CD4-positive, alpha-beta T cell treated with Interleukin-4 for 1 hour (primary cell): ENCODE measurements at places on chromosomes 16 and 17.
A peak's percentile ranks its signal among the peaks of the same experiment; 100 is the strongest.

DNA sequence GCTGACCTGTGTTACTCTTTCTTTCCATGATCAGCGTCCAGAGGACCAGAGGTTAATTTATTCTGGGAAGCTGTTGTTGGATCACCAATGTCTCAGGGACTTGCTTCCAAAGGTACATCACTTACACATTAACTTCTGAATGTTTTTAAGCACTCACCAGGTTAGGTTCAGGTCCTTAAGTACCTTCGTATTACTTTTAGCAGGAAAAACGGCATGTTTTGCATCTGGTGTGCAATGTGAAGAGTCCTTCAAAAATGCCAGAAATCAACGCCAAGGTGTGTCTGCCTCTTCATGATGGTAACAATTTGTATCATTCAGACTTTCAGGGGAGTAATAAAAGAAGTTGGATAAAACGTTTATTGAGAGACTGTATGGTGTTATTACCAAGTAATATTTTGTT is 3.3 kb downstream of the HERPUD1 start:
- DNase-seq = no peak

DNA sequence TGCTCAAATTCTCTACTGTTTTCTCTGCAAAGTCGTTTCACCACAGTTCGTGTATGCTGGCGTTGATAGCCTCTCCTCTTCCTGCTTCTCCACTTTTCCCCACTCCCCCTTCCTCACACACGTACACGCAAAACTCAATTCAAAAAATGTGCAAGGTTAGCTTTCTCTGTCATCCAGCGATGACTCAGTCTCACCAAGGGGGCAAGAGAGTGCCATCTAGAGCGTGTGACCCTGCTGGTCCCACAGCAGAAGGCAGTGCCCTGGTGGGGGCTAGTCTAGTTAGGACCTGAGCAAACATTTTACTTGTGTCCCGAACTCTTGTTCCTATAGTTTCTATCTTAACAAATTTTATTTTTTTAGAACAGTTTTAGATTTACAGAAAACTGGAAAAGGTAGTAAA is 121.2 kb upstream of the CHMP6 start:
- DNase-seq = no peak

GRCh38 chr16:54102888-54103866 is 183.4 kb downstream of the IRX3 start:
- DNase-seq = no peak

- peak; percentile 45 for DNase-seq
Observed at GRCh38 chr17:31068291-31068690, 26.5 kb upstream of the NF1 start.

- no peak for DNase-seq
Observed at GRCh38 chr17:21296097-21297025, 11.8 kb downstream of the MAP2K3 start.

DNA sequence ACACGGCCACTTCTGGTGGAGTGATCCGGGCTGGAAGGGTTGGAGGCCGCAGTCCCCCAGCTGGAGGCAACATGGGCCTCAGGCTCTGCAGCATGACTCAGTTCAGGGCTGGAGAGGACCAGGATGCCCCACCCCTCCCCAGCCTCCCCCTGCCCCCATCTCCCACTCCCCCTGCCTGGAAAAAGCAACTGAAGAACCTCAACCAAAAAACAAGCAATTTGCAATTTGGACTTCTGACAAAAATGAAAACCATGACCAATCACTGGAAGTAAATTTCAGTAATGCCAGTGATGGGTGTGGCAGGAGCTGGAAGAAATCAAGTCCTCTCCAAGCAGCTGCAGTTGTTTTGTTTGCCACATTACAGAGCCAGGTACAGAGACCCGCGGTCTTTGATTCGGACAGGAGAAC is 6.6 kb upstream of the MIF4GD start:
- no peak for DNase-seq

DNA sequence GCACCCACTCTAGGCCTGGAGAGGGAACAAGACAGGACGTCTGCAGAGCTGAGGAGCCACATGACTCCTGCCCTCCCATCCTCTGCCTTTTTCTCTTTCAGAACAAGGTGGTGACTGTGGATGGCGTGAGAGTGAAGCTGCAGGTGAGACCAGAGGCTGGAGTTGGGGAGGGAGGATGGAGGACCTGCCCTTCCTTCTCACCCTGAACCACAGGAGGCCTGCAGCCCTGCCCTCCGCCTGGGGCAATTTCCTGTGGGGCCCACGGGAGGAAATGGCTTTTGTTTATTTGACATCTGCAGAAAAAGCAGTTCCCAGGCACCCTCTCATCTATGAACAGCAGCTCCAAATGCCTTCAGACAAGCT is 5.1 kb downstream of the RAB37 start:
- DNase-seq = peak; percentile 58

GRCh38 chr17:64398320-64398719 is 7.7 kb upstream of the PECAM1 start:
- peak; percentile 42 for DNase-seq

DNA sequence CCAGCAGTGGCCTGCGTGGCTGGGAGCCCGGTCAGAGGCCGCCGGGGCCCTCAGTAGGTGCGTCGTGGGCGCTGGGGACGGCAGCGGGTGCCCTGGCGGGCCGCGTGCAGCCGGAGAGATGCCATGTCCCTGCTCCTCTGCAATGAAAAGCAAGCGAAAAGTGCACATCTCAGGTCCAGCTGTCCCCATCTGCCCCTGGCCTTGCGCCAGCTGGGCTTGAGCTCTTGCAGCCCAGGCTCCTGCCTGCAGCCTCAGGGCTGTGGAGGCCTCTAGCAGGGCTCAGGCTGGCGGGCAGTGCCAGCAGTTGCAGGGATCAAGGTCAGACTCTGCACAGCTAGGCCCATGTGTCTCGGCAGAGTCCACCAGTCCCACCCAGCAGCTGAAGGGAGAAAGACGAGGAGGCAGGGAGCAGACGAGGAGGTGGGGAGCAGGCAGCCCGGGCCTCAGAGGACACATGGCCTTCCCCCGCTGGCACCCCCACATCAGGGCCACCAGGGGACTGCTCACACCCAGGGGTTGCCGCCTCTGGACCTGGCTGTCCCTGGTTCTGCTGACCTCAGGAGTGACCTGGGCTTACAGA is 11.2 kb downstream of the SLC16A3 start:
- DNase-seq = no peak

GRCh38 chr16:7501868-7502267 is 169.2 kb downstream of the RBFOX1 start:
- DNase-seq = no peak

DNA sequence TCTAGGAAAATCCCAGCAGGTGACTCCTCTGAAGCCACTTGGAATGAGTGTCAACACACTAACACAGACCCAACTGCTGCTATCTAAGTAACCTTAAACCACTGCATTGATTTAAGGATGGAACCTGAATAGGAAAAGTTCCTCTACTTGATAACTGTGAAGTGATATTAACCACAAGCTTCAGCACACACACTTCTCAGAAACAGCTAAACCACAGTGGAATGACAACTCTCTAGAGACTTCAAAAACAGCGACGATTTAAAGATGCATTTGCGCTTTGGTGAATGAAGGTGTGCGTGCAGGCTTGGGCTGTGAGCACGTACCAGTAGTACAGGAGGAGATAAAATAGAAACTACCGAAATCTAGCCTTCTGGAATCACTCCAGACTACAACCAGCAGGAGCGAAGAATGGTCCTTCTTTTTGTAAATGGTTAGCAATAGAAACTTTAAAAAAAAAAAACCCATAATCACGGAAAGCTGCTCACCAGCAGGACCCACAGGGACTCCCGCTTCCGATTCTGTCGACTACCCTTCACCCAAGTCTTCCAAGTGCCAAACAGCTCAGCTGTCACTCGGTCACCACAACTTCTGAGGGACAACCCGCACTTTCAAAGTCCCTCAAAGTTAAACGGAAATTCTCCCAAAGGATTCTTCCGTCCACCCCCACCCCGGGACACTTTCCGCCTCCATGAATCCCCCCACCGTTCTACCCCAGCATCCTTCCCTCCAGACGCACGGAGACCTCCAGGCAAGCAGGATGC is 137.7 kb upstream of the CORO6 start:
- DNase-seq = peak; percentile 71

- no peak for DNase-seq
Observed at GRCh38 chr16:86244936-86245335, 265.4 kb upstream of the FOXF1 start.

DNA sequence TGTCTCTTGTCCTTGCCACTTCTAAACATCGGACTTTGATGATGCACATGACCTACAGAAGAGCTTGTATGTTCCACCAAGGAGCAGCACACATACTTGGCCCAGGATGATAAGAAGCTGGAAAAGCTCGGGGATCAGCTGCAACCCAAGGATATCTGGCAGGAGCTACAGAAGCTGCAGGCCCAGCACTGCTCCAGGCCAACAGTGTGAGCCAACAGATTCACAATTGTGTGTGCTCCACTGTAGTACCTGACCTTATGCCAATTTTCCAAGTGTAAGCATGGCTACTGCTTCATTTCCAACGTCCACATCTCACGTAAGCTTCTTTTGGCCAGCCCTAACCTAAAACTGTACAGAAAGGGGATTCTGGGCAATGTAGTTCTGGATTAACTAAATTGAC is 83.4 kb downstream of the COX10 start:
- DNase-seq = no peak

GRCh38 chr17:69269131-69269998 is 40.7 kb upstream of the ABCA10 start:
- DNase-seq = no peak

DNA sequence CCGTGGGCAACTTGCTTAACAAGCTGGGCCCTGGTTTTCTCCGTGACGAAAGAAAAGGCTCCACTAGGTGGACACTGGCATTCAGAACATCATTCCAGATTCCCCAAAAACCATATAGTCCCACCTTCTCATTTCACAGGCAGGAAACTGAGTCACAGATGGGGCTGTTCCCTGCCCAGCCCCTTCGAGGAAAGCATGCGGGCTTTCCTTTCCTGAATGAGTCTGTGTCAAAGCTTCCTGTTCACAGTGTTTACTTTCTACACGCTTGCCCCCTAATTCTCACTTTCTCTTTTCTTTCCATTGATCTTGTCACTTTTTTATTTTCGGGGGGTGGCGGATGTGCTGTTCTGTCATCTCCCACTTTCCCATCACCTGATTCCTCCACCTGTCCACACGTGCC is 10.3 kb upstream of the LGALS9 start:
- no peak for DNase-seq

DNA sequence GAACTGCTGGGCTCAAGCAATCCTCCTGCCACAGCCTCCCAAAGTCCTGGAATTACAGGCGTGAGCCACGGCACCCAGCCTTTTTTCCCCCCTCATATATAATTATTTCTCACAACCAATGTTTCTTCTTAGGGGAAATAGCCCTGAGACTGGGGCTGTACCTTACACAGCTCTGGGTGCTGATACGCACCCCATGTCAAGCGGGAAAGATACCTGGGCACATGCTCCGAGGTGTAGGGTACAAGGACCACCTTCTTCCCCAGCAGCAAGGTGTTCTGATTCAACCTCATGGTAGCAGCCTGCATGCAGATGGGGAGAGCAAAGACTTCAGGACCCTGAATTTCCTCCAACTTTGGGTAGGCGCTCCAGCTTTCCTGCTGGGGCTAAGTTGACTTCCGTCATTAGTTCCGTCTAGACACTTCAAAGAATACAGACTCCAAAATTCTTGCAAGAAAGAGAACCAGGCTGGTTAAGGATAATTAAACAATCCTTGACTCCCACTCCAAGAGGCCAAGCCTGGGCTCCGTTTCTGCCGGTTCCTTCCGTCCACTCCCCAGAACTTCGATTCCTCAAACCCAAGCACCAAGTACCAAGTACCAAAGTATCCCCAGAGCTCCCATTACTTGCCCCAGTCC is 619 bp downstream of the NAT9 start:
- DNase-seq = no peak

DNA sequence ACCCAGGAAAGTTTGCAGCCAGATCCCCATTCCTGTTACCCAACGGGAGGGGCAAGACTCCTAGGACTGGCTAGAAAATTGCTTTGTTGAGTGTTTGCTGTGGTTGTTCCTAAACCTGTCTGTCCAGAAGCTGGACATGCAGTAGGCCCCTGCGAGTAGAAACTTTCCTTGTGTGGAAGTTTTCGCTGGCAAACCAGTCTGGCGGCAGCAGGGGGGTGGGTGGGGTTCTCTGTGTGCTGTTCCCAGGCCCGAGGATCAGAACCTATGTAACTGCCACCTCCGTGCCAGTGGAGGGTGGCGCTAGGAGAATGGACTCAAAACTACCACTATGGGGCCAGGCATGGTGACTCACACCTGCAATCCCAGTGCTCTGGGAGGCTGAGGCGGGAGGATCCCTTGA is 9.2 kb downstream of the SGSM2 start:
- DNase-seq = no peak

- no peak for DNase-seq
Observed at GRCh38 chr17:78305801-78306200, 54.1 kb downstream of the SOCS3 start.

DNA sequence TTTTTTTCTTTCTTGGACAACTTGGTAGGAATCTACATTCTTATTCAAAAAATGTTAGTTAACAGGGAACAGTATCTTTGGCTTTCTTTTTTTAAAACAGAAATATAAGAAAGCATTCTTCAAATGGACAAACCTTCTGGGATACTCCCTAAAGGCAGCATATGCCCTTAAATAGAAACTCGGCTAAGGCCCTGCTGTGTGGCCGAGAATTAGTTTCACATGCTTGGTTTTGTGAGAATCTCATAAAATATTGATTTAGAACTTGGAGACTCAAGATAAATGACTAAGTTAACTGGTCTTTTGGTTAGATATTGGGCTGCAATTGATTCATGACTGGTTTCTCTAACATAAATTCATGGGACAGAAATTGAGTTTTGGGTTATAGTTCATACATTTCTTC is 359.9 kb upstream of the XYLT1 start:
- no peak for DNase-seq

DNA sequence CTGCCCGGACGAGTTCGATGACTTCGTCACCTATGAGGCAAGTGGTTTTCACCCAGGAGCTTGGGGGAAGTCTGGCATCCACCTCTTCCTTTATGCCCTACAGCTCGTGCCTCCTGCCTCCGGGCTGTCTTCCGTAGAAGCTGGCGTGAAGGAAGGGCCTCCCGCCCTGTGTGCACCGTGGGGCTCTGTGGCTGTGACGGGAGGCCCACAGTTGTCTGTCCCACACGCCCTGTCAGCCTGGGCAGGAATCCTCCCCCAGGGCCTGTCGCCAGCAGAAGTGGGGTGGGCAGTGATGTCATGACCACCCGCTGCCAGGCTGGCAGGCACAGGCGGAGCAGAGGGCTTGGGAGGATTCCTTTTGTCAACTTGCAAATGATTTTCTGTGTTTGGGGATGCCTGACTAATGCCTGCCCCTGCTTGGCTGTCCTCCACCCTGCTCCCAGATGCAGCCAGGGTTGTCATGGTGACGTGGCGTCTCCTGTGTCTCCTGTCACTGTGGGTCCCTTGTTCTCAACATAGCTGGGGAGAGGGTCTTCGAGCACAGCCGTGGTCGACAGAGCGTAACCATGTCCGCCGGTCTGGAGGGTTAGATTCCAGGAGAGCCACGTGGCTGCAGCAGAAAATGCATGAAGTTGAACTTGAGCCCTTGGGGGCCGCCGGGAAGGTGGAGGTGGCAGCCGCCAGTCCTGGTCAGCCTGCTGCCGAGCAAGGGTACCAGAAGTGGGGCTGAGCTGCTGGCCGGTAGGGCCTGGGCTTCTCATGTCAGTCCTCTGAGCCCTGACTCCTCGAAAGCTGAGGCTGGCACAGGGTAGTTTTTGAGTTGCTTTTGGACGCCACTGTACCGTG is 46.1 kb downstream of the RAB11FIP3 start:
- DNase-seq = no peak
